Kasumi-1 (cell line): ENCODE measurements at places on chromosomes 1 and 21.

DNA sequence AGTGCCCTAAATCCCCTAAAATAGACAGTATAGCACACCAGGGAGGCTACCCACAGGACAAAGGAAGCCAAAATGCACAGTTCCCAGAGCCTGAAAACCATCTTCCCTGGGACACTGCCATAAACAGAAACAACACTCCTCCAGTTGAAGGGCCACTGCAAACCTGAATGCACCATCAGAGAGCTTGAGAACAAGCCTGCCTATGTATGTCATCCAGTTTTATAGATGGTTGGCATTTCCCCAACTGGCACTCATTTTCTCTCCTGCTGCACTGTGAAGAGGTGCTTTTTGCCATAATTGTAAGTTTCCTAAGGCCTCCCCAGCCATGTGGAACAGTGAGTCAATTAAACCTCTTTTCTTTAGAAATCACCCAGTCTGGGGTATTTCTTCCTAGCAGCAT, 169.0 kb downstream of the AGBL4 start:
- no peak for DNase-seq

DNA sequence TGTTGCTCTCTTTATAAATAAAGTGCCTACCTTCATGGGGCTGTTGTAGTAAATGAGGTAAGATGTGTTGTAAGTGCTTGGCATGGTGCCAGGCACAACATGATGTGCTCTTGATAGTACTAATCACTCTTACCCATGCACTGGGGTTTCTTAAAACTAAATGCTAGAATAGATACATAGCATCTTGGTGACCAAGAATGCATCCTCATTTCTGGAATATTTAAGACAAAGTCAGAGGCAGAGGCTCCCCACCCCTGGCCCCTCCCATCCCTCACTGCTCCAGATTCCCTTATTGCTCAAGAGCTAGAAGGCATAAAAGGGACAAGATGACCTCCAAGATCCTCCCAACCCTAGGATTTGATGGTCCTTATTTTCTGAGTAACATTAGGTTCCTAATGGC, 61.3 kb downstream of the GLUL start:
- DNase-seq = no peak

DNA sequence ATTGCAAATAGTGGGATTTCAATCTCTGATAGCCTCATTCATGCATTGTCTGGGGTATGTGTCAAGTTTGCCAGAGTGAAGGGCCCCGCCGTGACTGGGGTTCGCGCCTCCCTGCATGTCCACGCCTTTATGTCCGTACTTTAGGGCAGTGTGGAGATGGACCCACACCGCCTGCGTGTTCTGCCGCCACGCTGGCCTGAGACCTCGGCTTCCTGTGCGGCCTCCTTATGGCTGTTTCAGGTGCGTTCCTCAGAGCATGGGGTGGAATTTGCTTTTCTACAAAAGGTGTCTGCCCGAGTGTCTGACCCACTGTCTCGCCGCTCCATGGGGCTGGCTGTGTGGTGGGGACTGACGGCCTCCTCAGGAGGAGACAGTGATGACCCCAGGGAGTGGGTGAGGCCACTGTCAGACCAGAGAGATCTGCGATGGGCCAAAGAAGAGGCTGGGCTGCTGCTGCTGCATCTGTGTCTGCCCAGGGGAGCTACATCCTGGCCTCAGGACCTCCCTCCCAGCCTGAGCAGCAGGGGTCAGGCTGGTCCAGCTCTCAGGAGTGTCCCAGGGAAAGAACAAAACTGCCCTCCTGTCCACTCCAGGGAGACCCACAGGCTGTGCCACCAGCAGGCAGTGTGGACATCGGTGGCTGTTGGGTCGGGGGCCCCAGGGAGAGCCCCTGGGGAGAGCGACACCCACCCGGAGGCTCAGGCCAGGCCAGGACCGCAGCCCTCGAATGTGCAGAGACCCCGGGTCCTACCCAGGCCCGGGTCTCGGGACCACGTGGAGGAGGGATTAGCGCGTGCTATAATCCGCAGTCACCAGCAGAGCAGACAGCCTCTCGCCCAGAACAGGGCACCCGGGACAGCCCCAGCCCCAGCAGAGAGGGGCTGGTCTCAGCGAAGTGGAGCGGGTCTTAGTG, 9.8 kb upstream of the SLC19A1 start:
- DNase-seq = no peak

DNA sequence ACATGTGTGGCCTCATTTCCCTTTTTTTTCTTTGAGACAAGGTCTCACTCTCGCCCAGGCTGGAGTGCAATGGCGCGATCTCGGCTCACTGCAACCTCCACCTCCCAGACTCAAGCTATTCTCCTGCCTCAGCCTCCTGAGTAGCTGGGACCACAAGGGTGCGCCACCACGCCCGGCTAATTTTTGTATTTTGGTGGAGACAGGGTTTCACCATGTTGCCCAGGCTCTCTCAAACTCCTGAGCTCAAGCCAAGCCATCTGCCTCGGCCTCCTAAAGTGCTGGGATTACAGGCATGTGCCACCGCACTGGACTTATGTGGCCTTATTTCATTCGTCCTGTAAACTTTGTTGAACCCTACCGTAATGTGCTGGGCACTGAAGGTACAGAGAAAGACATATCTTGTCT, 569 bp upstream of the WARS2 start:
- no peak for DNase-seq

DNA sequence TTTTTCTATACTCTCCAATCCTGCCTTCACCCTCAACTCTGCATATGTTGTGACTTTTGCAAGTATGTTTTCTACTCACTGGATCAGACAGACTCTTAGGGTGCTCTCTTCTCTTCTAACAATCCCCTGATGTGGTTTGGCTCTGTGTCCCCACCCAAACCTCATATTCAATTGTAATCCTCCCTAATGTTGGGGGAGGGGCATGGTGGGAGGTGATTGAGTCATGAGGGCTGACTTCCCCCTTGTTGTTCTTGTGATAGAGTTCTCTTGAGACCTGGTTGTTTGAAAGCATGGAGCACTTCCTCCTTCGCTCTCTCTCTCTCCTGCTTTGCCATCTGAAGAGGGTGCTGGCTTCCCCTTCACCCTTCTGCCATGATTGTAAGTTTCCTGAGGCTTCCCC, 148.9 kb upstream of the IGSF21 start:
- DNase-seq = no peak

GRCh38 chr1:93142161-93142560, 38.1 kb downstream of the TMED5 start:
- no peak for DNase-seq

GRCh38 chr1:7991504-7992440, 30.3 kb downstream of the PARK7 start:
- DNase-seq = no peak

DNA sequence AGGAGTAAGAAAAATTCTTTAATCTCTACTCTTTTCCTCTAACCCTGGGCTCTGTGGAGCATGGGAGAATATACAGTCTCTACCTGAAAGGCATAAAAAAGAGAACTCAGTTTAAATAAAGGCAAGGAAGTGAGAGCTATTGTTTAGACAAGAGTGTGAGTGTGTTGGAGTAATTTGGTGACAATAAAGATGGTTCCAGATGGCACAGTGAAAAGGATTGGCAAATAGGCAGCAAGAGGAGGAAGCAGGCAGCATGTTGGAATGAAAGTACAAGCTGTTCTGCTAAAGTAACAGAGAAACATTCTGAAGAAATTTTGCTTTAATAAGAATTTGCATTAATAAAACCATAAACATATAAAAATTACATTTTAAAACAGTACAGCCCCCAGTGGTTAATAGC, 163.4 kb downstream of the DNM3 start:
- DNase-seq = no peak

DNA sequence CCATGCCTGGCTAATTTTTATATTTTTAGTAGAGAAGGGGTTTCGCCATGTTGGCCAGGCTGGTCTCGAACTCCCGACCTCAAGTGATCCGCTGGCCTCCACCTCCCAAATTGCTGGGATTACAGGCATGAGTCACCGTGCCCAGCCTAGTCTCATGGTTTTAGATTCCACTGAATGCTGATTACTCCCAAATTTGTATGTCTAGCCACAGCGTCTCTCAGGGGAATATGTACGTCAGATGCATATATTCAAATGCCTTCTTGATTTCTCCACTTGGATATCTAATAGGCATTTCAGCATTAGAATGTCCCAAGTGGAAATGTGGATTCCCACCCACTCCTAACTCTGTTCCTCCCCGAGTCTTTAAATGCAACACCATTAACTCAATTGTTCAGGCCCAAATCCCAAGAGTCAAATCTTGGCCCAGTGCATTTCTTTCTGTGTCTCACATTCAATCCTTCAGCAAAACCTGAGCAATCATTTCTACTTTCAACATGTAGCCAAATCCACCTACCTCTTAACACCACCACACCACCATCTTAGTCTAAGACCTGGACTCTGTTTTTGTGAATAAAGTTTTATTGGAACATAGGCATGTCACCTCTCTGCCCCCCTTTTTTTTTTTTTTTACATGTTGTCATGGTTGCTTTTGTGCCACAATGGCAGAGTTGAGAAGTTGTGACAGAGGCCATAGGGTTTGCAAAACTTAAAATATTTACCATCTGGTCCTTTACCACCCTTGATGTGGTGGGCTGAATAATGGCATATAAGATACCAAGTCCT, 9.8 kb upstream of the CAMTA1 start:
- no peak for DNase-seq

- no peak for DNase-seq
Measured at GRCh38 chr1:220139966-220140365, 46.0 kb downstream of the IARS2 start.

GRCh38 chr1:238399558-238399957, 508.8 kb upstream of the ZP4 start:
- no peak for DNase-seq

GRCh38 chr1:180962178-180962577, 49.5 kb downstream of the KIAA1614 start:
- no peak for DNase-seq

DNA sequence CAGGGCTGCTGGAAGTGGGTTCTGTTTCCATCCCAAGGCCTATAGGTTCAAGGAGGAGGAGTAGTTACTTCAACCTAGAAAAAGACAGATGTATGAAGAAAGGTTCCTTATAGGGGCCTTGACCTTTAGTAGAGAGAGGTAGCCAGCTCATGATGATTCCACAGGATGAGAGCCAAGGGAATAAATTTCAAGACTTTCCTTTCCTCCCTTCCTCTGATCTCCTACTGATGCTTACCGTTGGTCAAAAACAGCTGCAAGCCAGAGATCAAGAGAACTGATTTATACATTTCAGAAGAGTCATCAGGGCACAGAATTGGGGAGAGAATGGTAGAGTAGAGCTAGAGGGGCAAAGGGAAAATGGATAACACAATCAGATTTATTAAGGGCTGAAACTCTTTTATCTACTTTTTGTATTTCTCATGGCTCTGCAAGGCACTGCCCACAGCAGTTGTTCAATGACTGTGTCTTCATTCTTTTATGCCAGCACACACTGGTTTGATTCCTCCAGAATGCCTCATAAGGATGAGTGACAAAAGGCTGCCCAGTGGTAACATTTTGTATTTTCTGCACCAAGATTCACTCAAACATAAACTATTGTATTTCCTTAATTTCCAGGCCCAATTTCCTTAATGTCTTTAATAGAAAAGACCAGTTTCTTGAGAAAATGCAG, 37.4 kb downstream of the AK5 start:
- no peak for DNase-seq

GRCh38 chr1:177413982-177414596, 243.3 kb downstream of the BRINP2 start:
- no peak for DNase-seq

DNA sequence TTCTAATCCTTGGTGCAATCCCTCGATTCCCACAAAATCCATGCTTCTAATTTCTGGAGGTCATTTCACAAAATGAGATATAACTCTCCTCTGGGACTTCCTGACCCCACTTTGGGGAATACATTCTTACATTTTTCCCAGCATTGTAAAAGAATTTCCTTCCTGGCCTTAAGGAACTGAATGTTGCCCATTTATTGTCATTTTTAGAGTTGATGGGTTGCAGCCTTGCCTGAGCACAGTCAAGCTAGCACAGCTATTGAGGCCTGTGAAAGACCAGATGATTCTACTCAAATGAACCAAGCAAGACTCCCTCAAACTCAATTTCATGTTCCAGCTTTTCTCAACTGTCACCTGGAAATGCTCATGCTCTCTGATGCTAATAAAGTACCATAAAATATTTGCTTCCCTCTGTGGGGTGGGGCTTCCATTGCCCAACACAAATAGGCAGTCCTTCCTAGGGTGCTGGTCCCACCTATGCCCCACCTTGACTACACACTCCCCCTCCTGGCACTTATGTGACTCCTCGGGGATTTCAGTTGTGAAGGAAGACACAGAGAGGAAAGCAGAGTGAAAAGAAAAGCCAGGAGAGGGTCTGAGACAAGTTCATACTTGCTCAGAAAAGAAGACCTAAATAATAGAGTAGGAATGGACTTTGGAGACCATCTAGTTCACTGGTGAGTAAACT, 24.0 kb upstream of the CDC7 start:
- DNase-seq = no peak

DNA sequence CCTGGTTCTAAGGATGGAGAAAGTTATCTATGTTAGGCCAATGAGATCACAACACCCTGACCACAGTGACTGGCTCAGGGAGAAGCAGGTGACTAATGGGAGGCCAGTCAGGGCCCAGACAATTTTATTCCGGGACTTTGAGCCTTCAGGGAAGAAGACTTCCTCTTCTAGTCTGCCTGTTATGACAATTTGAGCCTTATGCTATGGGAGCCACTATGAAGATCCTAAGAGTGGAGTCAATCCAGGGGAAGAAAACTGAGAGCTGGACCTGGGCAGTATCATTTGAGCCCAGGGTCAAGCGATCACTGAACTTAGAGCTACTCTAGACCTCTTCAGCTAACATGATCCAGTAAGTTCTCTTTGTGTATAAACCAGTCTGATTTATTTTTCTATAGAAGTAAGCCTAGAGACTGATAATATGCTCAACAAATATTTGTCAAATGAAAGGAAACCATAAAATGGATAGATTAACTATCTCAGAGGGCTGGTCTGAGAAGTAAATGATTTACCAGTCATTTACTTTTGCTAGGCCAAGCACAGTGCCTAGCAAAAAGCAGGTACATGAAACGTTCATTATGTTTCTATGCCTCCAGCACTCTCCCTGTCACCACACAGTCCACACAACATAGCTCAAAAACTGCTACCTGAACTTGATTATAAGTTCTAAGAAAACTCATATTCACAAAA, 4.2 kb upstream of the C1orf141 start:
- no peak for DNase-seq

DNA sequence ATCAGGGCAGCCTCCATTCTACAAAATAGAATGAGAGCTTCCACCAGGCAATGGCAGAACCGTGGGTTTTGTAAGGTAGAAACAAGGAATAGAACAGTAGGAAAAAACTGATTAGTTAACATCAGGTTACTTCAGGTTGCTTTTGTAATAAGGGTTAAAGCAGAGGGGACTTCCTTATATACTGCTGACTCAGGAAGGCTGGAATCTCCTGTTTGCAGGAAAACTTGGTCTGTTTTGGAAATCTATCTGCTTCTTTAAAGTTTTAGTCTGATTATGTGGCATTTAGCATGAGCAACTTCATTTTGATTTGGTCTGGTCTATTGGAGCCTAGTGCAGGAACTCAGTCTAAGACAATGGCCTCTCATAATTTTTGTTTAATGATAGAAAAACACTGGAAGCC, 32.7 kb upstream of the RAB4A start:
- DNase-seq = no peak
